Activated CD4-positive, alpha-beta T cell treated with anti-CD3 and anti-CD28 coated beads for 4 hours (primary cell): ENCODE measurements at places on chromosomes 5 and 9.

DNA sequence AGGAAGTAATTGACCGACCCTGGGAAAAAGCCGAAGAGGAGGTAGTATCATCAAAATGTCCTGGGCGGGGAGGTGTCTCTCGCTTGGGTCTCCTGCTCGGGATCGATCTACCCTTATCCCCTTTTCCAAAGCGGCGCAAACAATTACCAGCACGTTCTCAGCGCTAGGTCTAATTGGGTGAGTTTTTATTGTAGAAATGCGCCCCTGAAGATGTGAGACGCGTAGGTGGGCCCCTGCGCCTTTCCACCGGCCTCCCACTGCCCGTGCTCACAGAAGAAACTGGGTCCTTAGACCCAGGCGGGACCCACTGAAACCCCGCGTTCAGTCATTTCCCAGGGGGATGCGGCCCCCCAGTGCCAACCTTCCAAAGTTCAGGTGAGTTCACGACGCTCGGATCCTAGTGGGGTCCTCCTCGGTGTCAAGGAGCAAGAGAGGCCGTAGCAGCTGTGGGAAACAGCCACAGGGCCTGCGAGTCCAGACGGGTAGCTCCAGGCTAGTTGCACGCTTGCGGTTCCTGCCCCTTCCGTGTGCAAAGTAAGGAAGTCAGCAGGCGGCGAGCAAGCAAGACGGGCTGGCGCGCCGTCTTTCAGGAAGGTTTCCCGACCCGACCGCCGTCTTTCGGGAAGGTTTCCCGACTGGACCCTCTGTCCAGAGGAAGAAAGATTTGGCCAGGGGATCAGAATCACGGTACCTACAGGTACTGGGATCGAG lies 1.5 kb downstream of the SMIM32 start:
- no peak for DNase-seq

- no peak for DNase-seq
Measured at GRCh38 chr9:137162505-137163364, 7.1 kb downstream of the LRRC26 start.

- DNase-seq: no peak
Measured at GRCh38 chr9:96758845-96759673, 18.8 kb downstream of the ZNF510 start.

DNA sequence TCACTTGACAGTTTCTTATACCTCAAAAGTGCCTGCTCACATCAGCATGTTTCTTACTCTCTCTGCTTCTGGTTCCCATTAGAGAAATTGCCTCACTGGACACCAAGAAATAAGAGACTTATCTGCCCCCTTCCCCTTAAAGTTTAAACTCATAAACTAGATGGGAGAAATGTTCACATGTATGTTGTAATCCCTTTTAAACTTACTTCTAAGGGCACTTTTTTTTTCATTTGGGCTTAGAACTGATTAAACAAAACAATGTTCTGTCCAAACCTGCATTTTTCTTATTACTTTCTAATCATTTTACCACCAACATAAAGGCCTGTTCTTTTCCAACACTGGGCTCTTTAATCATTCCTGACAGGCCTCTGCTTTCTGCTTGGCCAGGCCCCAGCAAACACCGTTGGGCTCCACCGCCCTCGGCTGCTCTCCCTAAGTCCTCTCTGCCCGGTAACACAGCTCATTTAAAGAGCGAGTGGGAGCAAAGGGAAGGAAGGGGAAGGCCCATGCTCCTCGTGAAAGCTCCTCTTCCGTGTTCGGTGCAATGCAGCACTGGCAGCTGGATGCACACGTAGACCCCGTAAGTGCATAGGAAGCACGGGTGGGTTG lies 53.4 kb downstream of the ROR2 start:
- DNase-seq: no peak

- DNase-seq: no peak
Measured at GRCh38 chr9:91812191-91812590, 137.8 kb downstream of the ROR2 start.

DNA sequence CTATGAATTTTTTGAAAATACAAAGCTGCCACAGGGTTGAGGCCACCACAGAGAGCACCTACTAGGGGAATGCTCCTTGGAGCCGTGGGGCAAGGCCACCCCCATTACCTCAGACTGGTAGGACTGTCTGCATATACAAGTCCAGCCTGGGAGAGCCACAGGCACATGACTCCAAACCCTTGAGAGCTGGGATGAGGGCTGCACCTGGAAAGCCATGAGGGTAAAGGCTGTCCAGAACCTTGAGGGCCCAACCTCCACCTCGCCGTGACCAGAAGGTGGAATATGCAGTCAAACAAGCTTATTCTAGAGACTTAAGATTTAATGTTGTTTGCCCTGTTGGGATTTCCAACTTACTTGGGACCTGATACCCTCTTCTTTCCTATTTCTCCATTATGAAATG lies 69.5 kb upstream of the TSLP start:
- DNase-seq: no peak
